ENCODE measurements at places on chromosomes 12 and 14.

DNA sequence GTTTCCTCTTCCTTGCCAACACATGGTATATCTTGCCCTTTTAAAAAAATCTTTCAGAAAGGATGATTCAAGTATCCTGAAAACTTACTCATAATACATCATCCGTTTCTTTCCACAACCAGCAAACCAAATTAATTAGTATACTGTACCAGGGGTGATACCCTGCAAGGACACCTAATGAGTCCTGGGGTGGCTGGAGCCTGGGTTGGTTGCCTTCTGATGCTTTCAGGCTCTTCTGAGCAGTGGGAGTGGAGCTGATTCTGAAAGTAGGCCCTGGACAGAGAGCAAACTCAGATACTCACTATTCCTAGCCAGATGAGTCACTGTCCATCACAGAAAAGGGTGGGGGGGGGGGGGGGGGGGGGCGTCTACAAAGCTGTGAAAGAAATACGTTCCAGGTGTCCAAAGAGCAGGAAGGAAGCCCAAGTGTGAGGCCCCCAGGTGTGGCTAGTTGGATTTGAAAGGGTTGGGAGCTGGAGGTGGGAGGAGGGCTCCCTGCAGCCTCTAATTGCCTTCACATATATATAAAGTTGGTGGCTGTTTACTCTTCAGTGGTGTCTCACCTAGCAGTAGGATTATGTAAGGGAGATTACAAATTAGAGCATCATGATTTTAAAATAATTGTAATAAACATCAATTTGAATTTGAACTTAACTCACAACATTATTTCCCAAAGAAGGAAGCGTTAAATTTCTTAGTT, 36.5 kb downstream of the FBXO33 start:
- DNase-seq: no peak

DNA sequence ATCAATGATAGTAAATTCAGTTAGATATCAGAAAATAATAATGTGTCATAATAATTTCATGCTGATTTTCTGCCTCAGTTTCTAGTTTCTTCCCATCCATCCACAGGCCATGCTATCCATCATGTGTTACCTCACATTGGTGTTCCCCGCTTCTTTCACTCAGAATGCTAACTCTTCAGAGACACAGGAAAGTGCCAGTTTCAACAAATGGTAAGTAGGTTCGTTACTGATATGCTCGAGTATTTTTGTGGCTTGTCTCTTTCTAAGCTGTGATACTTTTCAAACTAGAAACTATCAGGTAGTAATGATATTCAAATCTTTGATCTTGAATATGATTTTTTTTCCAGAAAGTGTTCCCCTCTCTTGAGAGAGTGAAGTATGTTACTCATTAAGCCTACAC, 1.5 kb downstream of the KLRB1 start:
- no peak for DNase-seq

GRCh38 chr14:103730490-103731035, 15.0 kb downstream of the ZFYVE21 start:
- DNase-seq: no peak

- peak; percentile 76 for DNase-seq
Measured at GRCh38 chr12:67426067-67426466, 156.9 kb downstream of the CAND1 start.

DNA sequence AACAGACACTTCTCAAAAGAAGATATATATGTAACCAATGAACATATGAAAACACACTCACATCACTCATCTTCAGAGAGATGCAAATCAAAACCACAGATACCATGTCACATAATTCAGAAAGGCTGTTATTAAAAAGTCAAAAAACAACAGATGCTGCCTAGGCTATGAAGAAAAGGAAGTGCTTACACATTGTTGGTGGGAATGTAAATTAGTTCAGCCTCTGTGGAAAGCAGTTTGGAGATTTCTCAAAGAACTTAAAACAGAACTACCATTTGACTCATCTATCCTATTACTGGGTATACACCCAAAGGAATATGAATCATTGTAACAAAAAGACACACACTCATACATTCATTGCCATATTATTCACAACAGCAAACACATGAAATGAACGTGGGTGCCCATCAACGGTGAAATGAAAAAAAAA, 35.1 kb downstream of the EIF2S3B start:
- DNase-seq: no peak

GRCh38 chr14:63362389-63362819, 43.7 kb upstream of the GPHB5 start:
- DNase-seq: no peak

DNA sequence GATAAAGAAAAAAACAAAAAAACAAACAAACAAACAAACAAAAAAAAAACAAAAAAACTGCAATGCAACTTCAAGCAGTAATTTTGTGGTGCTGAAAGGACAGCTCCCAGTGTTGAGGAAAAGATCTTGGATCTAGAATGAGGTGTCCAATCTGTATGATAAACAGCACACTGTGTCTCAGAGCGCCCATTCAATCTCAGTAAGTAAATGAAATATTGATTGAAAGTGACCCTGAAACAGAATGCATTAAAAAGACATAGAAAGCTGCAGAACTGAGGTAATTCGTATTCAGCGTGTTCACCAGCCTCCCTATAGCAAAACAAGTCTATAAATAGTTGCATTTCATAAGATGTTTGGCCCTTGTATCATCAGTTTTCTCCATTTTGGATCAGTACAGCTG, 153.0 kb downstream of the NOVA1 start:
- peak; percentile 81 for DNase-seq

DNA sequence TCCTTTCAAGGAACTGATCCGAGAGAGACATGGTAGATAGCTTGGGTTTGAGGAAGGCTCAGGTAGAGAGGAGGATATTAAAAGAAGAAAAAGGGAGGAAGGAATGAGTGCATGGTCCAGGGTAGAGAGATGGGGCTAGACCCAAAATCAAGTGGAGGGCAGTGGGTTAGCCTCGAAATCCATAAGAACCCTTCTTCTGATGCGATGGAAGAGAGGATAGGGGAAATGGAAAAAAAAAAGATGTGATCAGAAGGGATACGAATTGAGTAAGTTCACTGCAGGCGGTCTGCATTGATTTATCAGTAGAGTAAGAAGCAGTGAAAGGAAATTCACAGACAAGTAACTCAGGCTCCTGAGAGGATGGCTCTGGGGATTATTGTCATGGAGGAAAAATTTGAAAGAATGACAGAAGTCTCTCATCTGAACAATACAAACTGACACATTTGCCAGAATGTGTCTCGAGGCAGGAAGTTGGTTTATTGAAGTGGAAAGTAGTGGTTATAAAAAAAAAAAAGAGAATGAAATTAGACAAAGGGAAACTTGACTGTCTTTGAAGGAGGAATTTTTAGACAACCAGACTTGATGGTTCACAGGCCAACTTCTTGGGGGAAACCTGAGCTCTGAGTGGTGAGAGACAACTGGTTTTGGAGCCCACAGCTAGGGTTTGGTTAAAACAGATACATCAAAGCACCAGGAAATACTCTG, 10.2 kb downstream of the PPFIBP1 start:
- no peak for DNase-seq

DNA sequence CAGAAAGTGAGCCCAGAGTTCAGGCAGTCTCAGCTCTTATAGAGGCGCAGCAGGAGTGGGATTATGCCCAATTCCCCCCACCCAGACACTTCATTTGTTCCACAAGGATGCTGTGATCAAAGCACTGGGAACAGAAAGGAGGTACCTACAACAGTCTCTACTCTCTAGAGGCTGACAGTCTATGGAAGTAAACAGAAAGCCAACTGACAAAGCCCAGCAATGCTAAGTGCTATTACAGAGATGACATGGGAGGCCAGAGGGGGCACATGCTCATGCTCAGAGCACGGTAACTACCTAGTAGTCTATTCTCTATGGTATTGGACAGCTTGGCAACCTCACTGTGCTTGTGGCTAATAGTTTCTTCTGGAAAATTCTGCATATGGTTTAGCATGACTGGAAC, 85.9 kb downstream of the STXBP6 start:
- no peak for DNase-seq

DNA sequence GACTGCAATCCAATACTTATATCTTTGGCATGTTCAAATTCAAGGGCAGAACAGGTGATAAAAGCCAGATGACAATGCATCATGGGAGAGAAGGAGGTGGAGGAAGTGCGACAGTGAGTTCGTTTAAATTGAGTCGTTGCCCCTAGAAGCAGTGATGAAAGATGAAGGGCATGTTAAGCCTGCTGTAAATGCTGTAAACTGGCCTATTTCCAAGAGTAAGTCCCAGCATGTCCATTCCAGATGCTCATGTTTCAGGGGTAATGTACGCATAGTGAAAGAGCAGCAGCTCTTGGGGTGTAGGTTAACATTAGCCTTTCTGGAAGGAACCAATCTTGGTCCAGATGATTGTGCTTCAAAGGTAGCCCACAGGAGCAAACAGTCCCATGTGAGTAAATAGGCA, 97.1 kb downstream of the C2CD5 start:
- DNase-seq: peak; percentile 48

- no peak for DNase-seq
Measured at GRCh38 chr14:70168406-70168805, 20.3 kb downstream of the SLC8A3 start.

GRCh38 chr12:49272790-49273725, 8.2 kb downstream of the TUBA1C start:
- DNase-seq: no peak

GRCh38 chr14:70180718-70181117, 8.0 kb downstream of the SLC8A3 start:
- no peak for DNase-seq

GRCh38 chr14:49892301-49892635, 614 bp upstream of the ARF6 start:
- peak; percentile 93 for DNase-seq

DNA sequence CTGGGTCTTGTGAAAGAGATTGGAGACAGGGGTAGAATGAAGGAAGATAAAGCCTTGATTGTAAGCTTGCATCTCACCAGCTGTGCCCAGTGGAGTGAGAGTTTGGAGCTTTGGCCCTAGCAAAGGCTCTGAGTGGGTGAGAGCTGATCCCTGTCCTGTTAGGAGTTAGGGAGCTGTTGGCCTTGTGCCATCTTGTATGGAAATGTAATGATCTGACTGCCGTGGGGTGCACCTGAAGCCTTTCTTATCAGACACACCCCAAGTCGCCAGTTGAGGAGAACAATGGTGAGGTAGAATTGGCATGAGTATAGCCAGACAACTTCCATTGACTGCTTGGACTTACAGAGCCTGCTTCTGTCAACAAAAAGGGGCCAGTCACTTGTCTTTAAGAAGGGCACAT, 130.1 kb downstream of the PRKCH start:
- DNase-seq: no peak

GRCh38 chr14:87940382-87940781, 52.6 kb downstream of the GALC start:
- no peak for DNase-seq

DNA sequence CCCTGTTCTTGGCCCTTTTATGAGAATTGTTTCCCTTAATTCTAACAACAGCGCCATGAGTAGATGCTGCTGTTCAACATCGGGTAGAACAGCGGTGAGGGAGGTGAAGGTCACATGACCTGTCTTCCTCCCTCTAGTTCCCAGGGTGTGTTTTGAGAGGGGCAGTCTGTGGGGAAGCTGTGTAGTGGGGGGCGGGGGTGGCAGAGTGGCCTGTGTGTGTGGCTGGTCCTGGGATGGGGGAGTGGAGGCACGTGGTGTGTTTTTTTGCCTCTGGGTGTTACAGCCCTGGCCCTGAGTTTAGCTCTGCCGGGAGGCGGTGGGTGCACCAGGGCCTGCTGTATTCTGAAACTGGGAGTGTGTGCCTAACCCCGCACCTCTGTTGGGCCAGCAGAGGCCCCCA, 202.7 kb downstream of the TSPAN9 start:
- DNase-seq: no peak

GRCh38 chr12:51186465-51187085, 13.6 kb upstream of the TFCP2 start:
- DNase-seq: no peak

- no peak for DNase-seq
Measured at GRCh38 chr14:65847075-65847847, 434.7 kb downstream of the FUT8 start.

GRCh38 chr12:107328442-107329133, 235.2 kb upstream of the CRY1 start:
- DNase-seq: peak; percentile 20

DNA sequence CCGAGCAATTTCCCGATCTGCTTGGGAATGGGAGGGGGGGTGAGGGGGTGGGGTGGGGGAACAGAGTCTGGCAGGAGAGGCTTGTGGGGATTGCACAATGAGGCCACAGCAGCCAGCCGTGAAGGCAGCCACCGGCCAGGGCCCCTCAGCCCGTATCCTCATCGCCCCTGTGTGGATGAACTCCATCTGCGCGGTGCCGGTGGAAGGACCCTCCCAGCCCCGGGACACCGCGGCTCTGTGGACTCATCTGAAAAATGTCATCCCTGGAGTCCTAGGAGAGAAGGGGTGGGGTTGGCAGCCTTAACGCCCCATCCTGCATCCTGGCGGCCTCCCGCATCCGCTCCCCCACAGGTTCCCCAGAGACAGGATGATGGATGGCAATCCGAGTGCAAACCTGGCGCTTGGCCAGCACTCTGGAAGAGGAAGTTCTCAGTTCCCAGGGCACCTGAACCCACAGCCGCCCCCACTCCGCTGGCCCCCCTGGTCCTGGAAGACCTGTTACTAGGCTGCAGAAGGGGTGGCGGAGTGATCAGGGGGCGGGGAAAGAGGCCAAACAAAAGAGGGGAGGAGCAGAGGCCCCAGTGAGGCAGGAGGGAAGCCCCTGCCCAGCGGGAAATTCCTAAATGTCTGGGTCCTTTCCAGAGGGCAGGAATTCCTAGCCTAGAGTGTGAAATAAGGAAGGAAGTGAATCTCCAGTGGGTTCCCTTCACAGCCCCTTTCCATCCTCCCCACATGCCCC, 1.2 kb upstream of the TNFAIP2 start:
- peak; percentile 90 for DNase-seq

GRCh38 chr14:45065540-45065939, 18.4 kb upstream of the PRPF39 start:
- DNase-seq: no peak

DNA sequence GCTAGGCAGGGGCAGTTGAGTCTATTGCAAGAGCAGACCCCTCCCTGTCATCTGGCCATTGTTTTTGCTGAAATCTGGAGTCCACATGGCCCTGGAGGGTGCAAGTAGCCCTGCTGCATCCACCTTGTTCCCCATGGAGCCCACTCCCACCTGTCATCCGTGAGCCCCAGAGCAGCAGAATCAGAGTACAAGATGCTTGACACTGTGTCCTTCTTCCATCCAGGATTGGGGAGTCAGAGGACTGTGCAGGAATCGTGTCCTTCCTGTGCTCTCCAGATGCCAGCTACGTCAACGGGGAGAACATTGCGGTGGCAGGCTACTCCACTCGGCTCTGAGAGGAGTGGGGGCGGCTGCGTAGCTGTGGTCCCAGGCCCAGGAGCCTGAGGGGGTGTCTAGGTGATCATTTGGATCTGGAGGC, 8.8 kb downstream of the DHRS2 start:
- no peak for DNase-seq

DNA sequence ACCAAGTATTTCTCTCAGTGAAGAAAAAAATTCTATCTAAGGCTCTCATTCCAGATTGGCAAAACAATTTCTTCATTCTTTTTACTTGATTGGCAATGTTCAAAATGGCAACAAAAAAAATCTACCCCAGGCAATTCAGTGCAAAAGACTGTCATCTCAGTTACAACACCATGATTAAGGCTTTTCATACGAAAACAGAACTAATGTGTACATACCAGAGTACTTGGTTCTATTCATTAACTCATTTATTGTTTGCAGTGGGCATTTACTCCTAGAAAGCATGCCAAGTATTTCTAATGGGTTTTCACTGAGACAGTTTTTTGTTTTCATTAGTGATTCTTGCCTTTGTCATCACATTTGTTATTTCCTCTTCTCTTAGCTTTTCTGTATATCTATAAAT, 33.0 kb downstream of the DBX2 start:
- DNase-seq: peak; percentile 4

- DNase-seq: peak; percentile 58
Measured at GRCh38 chr14:38522724-38523123, 266.8 kb upstream of the CLEC14A start.

All from lung (tissue), 17 donors.